ENCODE measurements at places on chromosomes 16 and 17. TPM values are rescaled to one million over a fixed set of nuclear protein-coding genes. Genes with fewer than 3 reads are reported as not detected.

SOST gene
- not detected for total RNA-seq

DNA sequence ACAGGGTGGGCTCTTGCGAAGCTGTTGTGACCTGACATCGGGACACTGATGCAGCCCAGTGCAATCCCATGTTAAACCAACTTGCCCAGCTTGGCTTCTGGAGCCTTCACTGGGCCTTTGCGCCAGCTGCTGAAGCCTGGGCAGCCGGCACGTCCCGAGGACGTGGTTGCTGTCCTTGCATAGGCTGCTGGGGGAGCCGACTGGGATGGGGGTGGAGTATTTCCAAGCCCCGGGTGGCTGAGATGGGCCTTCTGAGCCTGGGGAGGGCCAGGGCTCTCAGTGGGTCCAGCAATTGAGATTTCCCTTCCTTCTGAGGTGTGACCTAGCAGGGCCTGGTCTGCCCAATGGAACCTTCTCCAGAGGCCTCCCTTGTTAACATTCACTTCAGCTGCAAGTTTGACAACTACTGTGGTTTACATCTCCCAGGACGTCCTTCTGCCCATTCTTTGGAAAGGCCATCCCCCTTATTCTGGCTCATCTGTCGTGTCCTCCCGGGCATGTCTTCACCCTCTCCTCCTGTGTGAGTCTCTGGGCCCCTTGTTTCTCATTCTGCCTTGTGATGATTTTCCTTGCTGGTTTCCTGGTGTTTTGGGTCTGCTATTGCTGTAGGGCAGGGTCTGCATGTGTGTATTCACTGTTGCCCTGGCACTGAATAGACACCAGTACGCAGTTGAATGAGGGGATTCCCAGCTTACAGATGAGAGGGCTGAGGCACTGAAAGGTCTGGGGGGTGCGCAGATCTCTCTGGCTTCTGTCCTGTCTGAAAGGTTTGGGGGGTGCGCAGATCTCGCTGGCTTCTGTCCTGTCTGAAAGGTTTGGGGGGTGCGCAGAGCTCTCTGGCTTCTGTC, 34.4 kb downstream of the HAPSTR1 start:
- no peak for DNase-seq

DNA sequence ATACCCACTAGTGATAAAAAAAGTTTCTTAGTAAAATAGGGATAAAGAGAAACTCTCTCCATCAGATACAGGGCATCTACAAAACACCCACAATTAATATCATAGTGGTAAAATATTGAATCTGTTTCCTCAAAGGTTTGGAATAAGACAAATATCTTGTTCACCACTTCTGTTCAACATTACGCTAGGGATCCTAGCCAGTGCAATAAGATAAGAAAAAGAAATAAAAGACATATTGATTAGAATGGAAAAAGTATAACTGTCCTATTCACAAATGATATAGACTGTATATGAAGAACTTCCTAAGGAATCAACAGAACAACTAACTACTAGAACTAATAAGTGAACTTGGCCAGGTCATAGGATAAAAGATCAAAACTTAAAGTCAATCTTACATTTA, 12.9 kb downstream of the LPCAT2 start:
- no peak for DNase-seq

DNA sequence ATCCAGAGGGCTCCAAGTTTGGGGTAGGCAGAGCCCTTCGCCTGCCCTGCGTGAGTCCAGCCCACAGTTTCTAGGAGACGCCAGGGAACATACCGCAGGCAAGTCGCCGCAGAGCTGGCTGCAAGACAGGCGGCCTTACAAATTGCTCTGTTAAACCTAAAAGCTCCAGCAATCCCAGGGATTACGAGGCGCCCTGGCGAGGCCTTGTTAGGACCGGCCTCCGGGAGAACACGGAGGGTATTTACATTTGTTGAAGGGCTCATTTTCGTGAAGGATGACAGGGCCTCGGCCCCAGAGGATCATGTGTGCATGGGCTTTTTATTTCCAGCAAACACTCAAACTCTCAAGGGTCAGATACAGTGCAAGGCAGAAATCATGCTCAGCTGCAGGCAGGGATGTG, 77.6 kb upstream of the FOXF1 start:
- no peak for DNase-seq

CLDN7 gene
- 5.4 TPM for total RNA-seq

GRCh38 chr16:57527610-57528360, 8.6 kb downstream of the CCDC102A start:
- DNase-seq: no peak

GRCh38 chr16:51407921-51408320, 256.9 kb upstream of the SALL1 start:
- peak; percentile 27 for DNase-seq

- DNase-seq: no peak
Observed at GRCh38 chr17:56465886-56466285, 127.6 kb upstream of the NOG start.

GRCh38 chr16:64629622-64630021, 492.2 kb downstream of the CDH11 start:
- DNase-seq: peak; percentile 51

GRCh38 chr16:79316004-79316458, 284.5 kb downstream of the MAF start:
- DNase-seq: no peak

ENPP7 gene
- not detected for total RNA-seq

MAF gene
- total RNA-seq: not detected

CACNA1G gene
- total RNA-seq: 0.97 TPM

SLC9A5 gene
- 2.7 TPM for total RNA-seq

- DNase-seq: peak; percentile 44
Observed at GRCh38 chr17:41907633-41908539, 10.9 kb downstream of the ACLY start.

GRCh38 chr17:76700617-76701470, 9.9 kb downstream of the MXRA7 start:
- DNase-seq: peak; percentile 95

C16orf46 gene
- not detected for total RNA-seq

CRISPLD2 gene
- total RNA-seq: 36.2 TPM

- no peak for DNase-seq
Observed at GRCh38 chr16:68183046-68183445, 52.9 kb downstream of the ESRP2 start.

GRCh38 chr16:68077866-68078700, 7.1 kb upstream of the NFATC3 start:
- no peak for DNase-seq

DNA sequence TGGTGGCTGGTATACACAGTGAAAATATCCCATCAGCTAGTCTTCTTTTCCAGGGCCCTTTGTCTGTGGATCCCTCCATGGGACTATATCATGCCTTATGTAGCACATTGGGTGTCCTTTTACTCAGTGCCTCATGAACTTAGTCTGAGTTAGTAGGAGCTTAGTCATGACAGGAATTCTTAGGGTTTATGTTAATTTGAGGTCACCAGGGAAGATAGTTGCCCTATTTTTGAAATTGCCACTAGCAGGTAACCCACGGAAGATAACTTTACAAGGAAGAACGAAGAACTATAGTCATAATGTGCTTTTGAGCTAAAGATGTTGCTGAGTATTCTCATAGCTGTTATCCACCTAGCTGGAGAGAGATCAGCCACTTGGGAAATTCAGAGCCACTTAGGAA, 14.8 kb upstream of the PLK1 start:
- no peak for DNase-seq

DHRS7C gene
- not detected for total RNA-seq

GRCh38 chr17:74314877-74315276, 11.1 kb upstream of the KIF19 start:
- DNase-seq: no peak

GRCh38 chr17:40519089-40519775, 17.8 kb upstream of the TNS4 start:
- no peak for DNase-seq

- no peak for DNase-seq
Observed at GRCh38 chr17:71183066-71183660, 937.7 kb upstream of the SOX9 start.

KRTAP16-1 gene
- total RNA-seq: not detected

DNA sequence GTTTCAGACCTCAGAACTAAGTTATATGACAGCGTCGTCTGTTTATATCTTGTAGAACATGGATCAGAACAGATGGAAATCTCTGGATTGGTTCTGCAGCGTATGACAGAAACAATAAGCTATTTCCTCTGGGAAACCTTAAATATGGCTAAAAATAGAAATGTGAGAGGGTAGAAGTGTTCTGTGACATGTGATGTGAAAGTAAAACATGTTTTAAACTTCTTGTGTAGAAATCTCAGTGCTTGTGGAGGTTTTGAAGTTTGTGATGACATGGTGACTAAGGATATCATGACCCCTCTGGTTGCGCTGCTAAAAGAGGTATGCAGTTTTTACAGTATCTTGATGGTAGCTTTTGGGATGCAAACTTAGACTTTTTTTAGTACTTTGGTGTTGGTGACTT, 2.8 kb downstream of the HEATR3 start:
- DNase-seq: peak; percentile 46
